ENCODE measurements at places on chromosomes 7 and 10.

GRCh38 chr10:101195921-101196320, 33.3 kb downstream of the LBX1 start:
- DNase-seq = no peak

DNA sequence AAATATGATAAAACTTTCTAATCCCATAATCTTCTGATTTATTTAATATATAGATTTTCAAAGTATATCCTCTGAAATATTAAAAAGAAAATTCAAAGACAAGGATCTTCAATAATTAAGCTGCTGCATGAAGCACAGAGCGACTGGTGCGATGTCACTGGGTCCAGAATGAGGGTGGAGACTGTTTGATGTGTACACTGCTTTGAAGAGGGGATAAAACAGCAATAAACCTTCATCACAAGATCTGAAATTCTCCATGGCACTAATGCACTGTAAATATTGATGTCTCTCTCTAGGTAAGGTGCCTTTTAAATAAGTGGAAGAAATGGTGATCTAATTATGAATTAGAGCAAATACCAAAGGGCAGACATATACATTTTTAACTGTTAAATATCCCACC, 337.8 kb downstream of the PARD3 start:
- DNase-seq = no peak

DNA sequence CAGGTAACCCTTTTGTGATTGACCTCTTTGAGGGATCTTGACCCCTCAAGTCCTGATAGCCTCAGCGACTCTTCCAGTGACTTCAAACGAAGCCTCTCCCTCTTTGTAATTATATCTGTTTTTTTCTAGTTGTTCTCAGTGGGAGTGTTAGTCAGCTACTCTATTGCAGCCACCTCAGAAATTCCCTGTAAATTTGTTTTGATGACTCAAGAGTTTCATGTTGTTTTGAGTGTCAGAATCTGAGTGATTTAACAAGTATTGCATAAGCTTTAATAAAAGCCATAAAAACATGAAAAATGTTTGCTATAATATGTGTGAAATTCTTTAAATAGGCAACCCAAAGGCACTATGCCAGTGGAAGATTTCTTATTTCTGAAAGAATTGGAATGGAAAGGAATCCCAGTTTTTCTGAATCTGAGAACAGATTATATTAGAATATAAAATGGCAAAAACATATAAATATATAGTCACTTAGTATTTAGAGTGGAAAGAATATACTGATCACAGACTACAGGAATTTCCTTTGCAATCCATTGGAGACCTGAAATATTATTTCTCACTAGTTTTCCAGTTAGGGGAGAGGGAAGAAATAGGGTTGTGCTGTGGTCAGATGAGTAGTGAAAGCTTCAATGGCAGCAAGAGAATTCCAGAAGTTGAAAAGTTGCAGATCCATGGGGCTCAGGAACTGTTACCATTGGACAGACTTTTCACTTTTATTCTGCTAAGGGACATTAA, 94.4 kb upstream of the SEMA3C start:
- peak; percentile 54 for DNase-seq

DNA sequence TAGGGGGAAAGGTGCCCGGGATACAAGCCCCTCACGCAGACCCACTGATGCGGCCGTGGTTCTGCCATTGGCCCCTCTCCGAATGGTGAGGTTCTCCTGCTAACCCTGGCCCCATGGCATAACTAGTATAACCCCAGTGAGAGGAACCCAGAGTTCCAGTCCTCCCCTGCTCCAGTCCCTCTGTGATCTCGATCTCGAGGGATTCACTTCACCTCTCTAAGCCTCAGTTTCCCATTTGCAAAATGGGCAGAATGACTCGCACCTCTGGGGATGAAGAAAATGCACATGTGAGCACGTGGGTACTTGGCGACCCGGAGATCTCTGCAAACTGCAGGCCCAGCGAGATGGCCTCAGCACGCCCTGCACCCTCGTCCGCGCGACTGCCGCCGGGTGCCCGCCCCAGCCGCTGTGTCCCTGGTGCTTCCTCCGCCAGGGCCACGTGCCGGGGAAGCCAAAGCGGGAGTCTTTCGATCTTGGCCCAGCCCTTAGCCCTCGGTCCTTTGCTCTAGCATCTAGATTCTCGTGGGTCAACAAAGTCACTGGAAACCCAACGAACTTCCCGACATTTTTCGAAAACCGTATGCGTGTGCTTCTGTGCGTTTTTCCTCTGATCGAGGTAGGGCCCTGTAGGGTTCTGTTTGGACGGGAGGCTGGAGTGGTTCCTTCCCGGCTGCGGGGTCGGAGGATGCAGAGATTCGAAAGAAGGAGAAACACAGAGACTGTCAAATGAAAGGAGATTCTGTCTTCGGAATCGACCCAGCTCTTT, 169.8 kb downstream of the UBE2H start:
- no peak for DNase-seq

DNA sequence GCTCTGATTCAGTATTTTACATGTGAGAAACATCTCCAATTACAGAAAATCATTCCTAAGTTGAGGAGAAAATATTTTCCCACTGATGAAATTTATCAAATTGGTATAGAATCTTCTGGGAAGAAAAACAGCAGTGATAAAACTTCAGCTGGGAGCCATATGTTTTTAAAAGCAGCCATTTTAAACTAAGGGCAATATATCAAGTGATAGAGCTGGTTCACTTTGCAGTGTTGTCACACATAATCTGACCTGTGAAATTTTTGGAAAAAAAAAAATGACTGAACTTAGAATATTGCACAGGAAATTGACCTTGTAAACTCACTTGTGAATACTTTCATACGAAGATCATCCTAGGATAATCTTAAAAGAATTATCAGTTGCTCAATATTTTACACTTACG, 10.5 kb upstream of the EZH2 start:
- no peak for DNase-seq

- DNase-seq = no peak
Measured at GRCh38 chr10:99422529-99423096, 7.8 kb downstream of the GOT1 start.

DNA sequence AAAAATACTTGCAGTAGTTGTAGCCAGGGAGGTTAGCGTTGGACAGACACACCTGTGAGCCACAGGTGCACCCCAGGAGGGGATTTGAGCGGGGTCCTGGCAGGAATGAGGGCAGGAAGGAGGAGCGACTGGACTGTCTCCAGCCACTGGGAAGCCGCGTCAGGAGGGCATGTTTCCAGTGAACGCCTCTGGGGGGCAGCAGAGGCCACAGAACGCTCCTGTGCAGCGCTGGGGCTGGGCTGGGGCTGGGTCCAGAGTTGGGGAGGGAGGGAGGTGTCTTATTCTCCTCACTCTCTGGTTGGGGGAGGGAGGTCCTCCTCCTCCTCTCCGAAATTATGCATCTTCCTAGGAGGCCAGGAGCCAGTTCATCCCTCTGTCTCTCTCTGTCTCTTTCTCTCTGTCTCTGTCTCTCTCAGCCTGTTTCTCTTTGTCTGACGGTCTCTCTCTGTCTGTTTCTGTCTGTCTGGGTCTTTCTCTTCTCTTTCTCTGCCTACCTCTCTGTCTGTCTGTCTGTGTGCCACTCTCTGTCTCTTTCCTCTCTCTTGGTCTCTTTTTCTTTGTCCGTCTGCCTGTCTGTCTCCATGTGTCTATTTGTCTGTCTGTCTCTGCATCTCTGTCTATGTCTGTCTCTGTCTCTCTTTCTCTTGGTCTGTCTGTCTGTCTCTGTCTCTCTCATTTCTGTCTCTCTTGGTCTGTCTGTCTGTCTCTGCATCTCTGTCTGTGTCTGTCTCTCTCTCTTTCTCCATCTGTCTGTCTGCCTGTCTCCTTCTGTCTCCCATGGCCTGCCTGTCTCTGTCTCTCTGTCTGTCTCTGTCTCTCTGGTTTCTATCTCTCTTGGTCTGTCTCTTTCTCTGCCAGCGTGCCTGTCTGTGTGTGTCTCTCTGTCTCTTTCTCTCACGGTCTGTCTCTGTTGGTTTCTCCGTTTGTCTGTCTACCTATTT, 9.9 kb upstream of the PSMG3 start:
- peak; percentile 89 for DNase-seq

DNA sequence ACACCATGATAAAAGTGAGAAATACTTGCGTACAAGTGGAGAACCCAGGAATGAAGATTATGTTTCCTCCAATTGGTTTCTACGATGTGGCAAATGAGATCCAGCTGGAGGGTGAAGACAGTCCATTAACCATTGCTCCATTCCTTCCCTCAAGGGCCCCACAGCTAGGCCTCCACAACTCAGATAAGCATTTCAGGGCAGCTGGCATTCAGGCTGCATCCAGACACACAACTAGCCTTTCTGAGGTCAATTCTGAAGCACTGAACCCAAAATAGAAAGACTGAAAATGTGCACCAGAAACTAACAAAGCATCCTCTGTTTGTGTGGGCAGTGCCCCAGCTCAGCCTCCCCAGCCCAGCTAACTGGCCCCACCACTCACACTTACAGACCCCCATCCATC, 94.8 kb downstream of the GSAP start:
- peak; percentile 39 for DNase-seq
